HL-60 (cell line): ENCODE measurements at places on chromosomes 6 and 20.
A peak's percentile ranks its signal among the peaks of the same experiment; 100 is the strongest.

- DNase-seq, result no peak
These were observed 14.9 kb downstream of the NT5E start for GRCh38 chr6:85464722-85465150.

DNA sequence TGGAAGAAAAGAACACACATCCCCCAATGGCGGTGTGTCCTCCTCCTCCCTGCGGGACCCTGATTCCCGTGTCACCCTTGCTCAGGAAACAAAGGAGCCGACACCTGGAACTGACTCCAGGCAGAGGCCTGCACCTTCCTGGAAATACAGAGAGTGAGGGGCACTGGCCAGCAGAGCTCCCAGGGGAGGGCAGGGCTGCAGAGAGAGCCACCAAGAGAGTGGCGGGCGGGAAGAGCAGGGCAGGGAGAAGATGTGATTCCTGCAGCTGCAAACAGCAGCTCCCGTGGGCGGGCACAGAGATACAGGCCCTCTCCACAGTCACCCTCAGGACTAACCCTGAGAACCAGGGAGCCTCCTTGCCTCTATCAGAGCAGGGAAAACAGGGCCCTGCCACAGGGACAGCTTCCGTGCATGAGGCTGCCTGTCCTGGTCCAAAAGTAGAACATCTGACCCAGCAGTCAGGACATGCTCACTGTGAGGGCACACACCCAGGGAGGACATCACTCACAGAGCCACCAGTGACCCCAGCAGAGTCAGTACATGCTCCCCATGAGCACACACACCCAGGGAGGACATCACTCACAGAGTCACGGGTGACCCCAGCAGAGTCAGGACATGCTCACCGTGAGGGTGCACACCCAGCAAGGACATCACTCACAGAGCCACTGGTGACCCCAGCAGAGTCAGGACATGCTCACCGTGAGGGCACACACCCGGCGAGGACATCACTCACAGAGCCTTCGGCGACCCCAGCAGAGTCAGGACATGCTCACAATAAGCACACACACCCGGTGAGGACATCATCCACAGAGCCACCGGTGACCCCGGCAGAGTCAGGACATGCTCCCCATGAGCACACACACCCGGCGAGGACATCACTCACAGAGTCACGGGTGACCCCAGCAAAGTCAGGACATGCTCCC, 193.1 kb downstream of the DLL1 start:
- no peak for DNase-seq

DNA sequence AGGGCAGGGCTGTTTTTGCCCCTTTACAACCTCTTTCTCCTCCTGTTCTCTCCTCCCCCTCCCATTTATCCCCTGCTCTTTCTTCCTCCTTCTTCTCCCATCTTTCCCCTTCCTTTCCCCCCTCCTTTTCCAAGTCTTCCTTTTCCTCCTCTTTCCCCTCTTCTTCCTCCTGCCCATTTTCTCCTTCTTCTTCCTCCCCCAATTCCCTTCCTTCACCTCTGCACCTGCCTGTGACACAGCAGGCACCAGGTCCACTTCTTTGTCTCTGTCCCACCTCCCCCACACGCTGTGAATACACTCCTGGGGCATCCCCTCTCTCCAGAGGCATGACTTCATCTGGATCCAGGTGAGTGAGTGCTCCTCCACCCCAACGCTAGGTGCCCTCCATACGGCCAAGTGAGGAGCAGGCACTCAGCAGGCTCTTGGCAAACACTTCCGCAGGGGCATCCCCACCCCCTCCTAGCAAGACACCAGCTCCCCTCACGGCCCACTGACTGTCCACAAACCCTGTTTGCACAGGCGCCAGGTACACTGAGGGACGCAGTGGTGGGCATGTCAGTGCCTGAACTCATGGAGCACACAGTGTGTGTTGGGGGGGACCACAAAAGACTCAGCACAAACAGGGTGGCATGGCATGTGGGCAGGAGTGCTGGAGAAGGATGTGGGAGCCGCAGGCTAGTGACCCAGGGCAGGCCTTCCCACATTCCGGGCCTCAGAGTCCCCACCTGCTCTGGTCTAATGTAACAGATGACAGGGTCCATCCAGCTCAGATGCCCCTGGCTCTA, 10.7 kb upstream of the TLDC2 start:
- DNase-seq, result no peak

DNA sequence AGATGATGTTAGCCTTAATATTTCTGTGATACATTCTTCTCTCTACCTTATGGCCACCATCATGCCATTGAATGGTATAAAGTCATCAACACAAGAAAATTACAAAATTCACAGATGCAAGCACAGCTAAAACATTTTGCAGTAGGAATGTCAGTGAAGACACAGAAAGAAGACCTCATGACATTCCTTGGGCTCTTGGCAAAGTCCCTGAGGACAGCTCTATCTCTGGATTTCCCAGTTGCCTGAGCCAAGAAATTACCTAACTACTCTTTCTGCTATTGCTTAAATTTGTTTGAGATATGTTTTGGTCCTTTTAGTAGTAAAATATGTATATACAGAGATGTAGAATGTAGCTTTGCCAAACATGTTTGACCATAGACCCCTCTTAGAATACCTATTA, 201.0 kb upstream of the STXBP5 start:
- DNase-seq, result no peak

DNA sequence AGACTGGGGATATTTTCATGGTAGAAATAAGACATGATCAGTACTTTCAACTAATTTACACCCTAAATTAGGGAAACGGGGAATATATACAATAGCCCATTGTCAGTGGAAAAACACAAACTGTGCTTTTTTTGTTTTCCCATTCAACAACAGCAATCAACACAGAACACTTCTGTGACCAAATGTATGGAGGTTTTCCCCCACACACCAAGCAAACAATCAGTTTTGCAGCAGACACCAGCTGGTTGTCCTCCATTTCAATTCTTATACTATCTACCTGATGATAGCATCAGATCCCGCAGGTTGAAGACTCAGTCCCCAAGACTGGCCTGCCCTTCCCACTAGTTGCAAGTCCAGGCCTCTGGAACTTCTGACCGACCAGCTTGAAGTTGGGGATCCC, 4.5 kb downstream of the HINT3 start:
- DNase-seq, result no peak

- no peak for DNase-seq
These were observed 79.4 kb upstream of the PRSS16 start for GRCh38 chr6:27168108-27168507.

DNA sequence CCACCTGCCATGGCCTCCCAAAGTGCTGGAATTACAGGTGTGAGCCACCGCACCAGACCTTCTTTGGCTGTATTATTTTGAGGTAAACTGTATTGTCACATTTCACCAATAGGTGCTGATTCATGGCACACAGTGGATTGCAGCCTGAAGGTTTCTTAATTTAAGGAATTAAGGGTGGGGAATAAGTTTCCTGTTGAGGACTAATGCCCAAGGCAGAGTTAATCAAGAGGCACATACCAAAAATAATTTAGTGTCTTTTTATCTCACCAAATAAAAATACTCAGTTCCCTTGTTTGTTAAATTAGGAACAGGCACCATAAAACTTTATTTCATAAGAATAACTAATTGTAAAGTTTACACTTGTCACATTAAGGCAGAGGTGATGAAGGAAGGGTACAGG, 103.7 kb downstream of the SLX4IP start:
- DNase-seq, result no peak

GRCh38 chr6:150719831-150720230, 120.1 kb downstream of the PLEKHG1 start:
- no peak for DNase-seq

GRCh38 chr6:159178847-159179246, 9.6 kb downstream of the FNDC1 start:
- DNase-seq, result no peak

- DNase-seq, result no peak
These were observed 26.4 kb upstream of the RFPL4B start for GRCh38 chr6:112320561-112321318.

DNA sequence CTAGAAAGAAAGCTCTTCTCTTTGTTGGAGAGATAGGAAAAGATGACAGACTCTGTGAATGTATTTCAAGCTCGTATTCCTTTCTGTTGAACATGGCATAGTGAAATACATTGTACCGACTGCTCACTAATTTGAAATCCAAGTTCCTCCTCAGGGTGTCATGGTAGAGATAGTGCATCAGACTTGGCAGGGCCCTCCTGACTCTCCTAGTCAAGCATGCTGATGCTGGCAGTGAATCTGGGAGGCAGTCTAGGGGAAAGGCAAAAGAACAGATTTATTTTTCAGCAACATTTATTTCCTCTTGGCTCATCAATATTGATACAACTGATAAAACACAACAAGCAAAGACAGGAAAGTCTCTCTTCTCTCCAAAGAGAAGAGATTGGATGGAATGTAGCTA, 356.3 kb upstream of the IRAK1BP1 start:
- DNase-seq, result no peak

- DNase-seq, result no peak
These were observed 29.0 kb downstream of the CDK19 start for GRCh38 chr6:110786271-110786670.

DNA sequence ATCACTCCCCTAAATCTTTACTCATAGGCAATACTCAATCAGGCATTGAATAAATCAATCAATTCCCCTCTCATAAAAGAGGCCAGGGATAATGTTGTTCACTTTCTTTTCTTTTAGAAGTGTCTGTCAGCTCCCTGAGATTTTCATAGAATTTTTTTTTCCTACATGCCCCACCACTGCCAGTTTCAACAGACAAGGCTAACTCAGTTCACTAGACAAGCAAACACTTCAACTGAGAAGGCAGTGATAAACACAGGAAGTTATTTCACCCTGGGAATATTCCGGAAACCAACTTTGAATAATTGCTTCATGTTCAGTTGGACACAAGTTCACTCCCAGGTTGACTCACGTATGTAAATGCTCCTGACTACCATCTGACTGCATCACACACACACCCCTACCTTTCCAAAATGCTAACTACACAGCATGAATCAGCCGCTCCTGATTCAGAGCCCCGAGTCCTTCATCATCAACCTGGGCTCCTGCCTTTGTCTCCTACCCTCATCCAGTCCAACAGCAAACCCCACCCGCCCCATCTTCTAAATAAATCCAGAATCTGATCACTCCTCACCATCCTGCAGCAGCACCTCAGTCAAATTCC, 143.9 kb downstream of the BCAS1 start:
- peak; percentile 85 for DNase-seq

- no peak for DNase-seq
These were observed 16.6 kb downstream of the B4GALT5 start for GRCh38 chr20:49697071-49697470.

- no peak for DNase-seq
These were observed 22.3 kb downstream of the NPEPL1 start for GRCh38 chr20:58714923-58715351.

- DNase-seq, result no peak
These were observed 817 bp downstream of the ME1 start for GRCh38 chr6:83429857-83430610.

- no peak for DNase-seq
These were observed 159.0 kb upstream of the RIPOR2 start for GRCh38 chr6:25094726-25095125.
